ENCODE measurements at places on chromosomes 7 and 10.

- no peak for DNase-seq
These were observed 130.7 kb downstream of the CELF2 start for GRCh38 chr10:11148142-11149028.

DNA sequence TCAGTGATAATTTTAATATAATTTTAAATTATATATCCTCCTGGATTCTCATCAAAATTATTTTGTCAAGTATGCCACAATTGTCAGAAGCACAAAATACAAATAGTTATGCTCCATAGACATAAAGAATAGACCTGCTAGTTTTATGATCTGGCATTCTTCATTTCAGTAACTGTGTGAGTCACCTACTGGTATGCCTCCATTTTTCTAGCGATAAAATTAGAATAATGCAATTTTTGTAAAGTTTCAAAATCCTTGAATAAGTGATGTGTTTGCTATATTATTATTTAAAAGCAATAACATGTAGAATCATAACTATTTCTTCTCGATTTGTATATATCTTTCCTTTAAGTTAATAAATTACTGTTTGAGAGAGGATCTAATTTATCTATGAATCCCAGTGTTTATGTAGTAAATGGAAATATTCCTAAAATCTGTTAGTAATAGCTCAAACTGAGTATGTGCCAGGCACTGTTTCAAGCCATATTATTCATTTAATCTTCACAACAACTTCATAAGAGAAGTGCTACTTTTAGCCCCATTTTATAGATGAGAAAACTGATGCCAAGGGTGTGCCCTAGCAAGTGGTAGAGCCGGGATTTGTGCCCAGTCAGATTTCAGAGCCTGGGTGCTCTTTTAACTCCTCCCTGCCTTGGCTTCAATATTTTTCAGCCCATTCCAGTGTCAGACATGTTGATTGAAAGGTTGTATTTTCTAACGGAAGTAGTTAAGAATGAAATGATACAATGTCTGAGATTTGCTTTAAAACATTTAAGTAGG is 38.4 kb downstream of the NET1 start:
- DNase-seq = no peak

GRCh38 chr7:65397730-65398142 is 24.1 kb downstream of the ZNF92 start:
- DNase-seq = no peak

DNA sequence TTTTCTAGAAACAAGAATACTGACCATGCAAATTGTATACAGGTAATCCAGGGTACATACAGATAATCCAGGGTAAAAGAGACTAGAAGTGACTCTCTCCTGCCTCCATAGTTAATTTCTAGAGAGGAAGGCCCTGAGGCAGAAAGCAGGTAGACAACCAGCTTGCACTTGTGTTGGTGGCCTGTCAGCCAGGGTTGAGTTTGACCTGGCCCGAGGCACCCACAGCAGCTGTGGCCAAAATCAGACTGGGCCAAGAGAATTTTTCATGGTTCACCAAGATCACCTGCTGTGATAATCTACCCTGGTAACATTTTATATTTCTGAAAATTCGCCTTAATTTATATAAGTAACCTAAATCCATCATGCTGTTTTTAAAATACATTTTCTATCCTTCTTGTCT is 386.5 kb upstream of the ETV1 start:
- no peak for DNase-seq

- no peak for DNase-seq
These were observed 62.1 kb downstream of the OR13A1 start for GRCh38 chr10:45253183-45253914.

- no peak for DNase-seq
These were observed 113.1 kb downstream of the ZMIZ1 start for GRCh38 chr10:79181698-79182521.

DNA sequence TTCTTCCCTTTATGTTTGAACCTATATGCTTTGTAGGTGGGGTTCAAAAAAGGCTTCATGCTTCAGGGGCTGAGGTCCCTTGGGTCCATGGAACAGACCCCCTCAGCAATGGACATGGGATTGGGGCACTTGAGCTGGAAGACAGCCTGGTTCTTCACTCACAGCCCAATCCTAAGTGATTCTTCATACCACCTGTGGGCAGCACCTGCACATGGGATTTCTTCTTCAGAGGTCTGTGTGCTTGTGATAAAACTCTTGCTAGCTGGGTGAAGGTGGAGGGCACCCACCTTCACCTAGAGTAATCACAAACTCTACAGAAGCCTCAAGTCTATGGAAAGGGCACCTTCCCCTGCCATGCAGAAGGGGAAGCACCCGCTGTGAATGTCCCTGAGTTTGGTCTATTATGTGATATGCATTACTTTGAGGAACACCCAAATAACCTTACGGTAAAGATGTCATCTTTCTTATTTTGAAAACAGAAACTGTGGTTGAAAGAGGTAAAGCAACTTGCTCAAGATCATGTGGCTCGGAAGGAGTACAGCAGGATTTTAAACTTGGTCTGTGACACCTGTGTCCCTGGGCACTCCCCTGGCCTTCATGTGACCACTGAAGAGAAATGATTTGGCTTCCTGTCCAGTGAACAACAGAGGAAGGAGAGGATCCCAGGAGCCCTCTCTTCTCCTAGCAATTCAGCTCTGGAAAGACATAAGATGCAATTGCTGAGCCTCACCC is 469.5 kb upstream of the ZMIZ1 start:
- DNase-seq = no peak

- DNase-seq = no peak
These were observed 151.6 kb upstream of the CACNA2D1 start for GRCh38 chr7:82595176-82595575.

GRCh38 chr7:41439515-41439879 is 263.4 kb downstream of the INHBA start:
- DNase-seq = no peak

GRCh38 chr7:152351168-152351567 is 84.6 kb downstream of the KMT2C start:
- no peak for DNase-seq

- DNase-seq = no peak
These were observed 324 bp downstream of the TWNK start for GRCh38 chr10:100987685-100988049.

DNA sequence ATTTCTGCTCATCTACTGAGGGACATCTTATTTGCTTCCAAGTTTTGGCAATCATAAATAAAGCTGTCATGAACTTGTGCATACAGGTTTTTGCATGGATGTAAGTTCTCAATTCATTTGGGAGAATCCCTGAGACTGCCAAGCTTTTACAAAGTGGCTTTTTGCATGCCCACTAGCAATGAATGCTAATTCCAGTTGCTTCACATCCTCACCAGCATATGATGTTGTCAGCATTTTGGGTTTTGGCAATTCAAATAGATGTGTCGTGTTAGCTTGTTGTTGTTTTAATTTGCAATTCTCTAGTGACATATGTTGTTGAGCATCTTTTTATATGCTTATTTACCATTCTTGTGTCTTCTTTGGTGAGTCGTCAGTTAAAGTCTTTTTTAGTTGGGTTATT is 57.2 kb downstream of the RAB18 start:
- DNase-seq = no peak

GRCh38 chr7:77242068-77242467 is 42.4 kb upstream of the FGL2 start:
- DNase-seq = no peak

GRCh38 chr10:75245354-75246250 is 9.8 kb upstream of the COMTD1 start:
- DNase-seq = no peak

DNA sequence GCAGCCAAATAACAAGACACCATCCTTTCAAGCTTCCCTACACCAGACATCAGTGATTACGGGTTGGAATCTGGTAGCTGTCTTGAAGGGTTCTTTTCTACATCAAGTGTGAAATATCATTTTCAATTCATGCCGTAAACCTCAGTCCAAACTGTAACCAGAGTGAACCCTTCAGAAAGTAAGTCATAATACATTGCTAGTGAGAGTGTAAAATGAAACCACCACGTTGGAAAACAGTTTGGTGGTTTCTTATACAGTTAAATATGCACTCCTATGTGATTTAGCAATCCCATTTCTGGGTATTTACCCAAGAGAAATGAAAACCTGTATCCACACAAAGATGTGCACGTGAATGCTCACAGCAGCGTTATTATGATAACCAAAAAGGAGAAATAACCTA is 25.6 kb upstream of the ZC3HAV1L start:
- DNase-seq = no peak

GRCh38 chr7:14606101-14606500 is 296.4 kb downstream of the DGKB start:
- DNase-seq = no peak

- DNase-seq = peak; percentile 34
These were observed 22.2 kb upstream of the EXOC4 start for GRCh38 chr7:133230591-133231194.

DNA sequence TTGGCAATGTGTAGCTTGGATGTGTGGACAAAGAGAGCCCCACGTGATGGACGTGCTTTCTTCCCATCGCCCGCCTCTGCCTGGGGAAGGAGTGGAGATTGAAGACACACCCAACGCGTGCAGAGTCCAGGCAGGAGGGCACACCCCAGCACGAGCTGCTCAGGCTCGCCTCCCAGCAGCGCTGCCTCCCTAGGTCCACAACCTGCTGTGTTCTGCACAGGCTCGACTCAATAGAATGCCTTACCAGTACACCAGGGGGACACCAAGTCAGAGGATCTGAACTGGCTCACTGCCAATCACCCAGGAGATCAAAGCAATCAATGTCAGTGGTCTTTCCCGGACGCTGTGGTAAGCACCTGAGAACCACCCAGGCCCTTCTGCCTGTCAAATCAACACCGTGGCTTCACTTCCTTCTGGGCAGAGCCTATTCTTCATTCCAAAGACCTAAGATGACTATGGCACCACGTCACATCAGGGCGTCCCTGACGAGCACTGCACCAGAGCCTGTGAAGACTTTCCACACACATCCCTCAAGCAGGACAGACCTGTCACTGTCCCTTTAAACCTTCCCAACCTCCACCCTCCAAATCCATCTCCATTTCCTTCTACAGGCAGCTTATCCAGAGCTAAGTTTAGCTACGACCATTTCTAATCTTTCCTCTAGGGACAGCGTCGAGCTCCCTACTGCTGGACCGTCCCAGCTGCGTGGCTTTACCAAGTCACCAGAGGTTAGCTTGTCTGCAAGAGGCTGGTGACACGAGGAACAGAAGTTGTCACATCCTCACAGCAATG is 72.3 kb downstream of the AMZ1 start:
- peak; percentile 74 for DNase-seq

DNA sequence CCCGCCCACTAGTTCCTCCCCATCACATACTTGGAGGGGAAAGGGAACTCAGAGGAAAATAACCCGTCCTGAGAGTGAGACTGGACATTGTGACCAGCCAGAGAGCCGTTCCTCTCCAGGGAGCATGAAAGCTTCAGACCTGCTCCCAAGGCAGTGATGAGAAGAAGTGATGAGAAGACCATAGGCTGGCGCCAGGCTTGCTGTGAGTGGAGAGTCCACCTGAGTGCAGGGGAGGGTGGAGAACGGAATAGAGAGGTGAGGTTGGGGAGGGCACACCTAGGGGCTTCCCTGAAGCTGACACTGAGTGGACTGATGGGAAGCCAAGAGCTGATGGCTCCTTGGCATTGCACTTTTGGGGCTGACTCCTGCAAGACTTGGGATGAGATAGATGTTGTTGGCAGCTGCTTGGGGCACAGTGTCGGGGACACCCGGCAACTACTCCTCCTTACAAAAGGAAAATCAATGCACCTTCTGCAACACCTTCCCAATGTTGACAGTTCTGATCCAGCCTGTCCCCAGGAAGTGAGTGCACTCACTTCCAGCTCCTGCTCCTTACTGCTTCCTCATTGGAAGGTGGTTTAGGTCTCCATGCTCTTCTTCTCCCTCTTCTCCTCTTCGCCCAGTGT is 79.4 kb downstream of the EMX2 start:
- DNase-seq = no peak

- DNase-seq = no peak
These were observed 73.2 kb downstream of the LMBR1 start for GRCh38 chr7:156819733-156820295.

DNA sequence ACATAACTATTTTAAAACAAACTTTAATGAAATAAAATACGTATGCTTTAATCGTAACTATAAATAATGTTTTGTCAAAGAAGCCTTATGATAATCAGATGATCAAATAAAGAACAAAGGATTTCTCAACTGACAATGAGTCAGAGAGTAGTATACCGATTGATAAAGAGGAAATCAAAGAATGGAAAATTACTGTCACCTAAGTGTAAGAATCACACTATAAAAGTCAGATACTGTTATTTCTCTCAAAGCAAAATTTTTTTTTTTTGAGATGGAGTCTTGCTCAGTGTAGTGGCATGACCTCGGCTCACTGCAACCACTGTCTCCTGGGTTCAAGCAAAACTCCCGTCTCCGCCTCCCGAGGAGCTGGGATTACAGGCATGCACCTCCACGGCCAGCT is 18.8 kb downstream of the DNAJC2 start:
- no peak for DNase-seq
